ENCODE measurements at places on chromosomes 13 and 19. TPM values are rescaled to one million over a fixed set of nuclear protein-coding genes. Genes with fewer than 3 reads are reported as not detected.

GRCh38 chr19:17512574-17512939, 1.1 kb downstream of the PGLS start:
- peaks cover 32% of the 10 kb centered on the region for H3K4me1 ChIP-seq
- H3K4me3 ChIP-seq = peak overlapping the region; percentile 92
- H3K27me3 ChIP-seq = peaks cover 5% of the 10 kb centered on the region
- peaks cover 19% of the 10 kb centered on the region for H3K36me3 ChIP-seq
- peak overlapping the region; percentile 24 for H3K27ac ChIP-seq
- no peak for DNase-seq

DNA sequence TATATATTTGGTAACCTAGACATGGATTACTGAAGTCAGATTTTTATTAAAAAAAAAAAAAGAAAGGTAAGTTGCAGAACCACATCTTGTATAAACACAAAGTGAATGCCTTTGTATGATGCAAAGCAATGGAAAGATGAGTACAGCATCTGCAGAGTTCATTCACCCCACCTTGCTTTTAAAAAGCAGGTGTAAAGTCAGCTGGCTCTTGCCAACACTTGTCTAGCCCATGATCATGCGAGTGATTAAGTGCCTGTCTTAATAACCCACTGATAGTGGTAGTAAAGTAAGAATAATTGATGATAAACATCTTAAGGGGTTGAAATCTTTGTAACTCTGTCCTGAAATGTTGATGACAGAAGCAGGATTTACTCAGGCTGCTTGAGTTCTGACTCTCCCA, 710.4 kb downstream of the EFNB2 start:
- no peaks in the 10 kb centered on the region for H3K36me3 ChIP-seq
- H3K4me1 ChIP-seq = peaks cover 12% of the 10 kb centered on the region
- H3K27ac ChIP-seq = no peak overlapping the region
- peaks cover 4% of the 10 kb centered on the region for H3K27me3 ChIP-seq

The KCTD4 gene
- total RNA-seq = not detected

GRCh38 chr13:79212064-79212619, 193.9 kb downstream of the RBM26 start:
- peaks cover 16% of the 10 kb centered on the region for H3K4me1 ChIP-seq
- H3K27me3 ChIP-seq = peaks cover 3% of the 10 kb centered on the region
- no peak overlapping the region for H3K27ac ChIP-seq
- H3K36me3 ChIP-seq = no peaks in the 10 kb centered on the region
- no peak for DNase-seq
- H3K4me3 ChIP-seq = no peak overlapping the region

DNA sequence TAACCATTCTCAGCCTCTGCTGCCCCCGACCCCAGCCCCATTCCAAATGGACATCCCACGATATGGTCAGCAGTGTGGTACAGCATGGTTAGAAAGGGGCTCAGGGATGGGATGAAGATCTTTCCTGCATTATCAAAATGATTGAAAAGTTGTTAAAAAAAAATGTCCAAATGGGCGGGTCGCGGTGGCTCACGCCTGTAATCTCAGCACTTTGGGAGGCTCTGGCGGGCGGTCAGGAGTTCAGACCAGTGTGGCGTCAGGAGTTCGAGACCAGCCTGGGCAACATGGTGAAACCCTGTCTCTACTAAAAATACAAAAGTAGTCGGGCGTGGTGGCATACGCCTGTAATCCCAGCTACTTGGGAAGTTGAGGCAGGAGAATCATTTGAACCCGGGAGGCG, 54.3 kb upstream of the ZNF254 start:
- H3K27ac ChIP-seq = peak overlapping the region; percentile 48
- peaks cover 9% of the 10 kb centered on the region for H3K4me1 ChIP-seq
- H3K4me3 ChIP-seq = peak overlapping the region; percentile 85
- DNase-seq = no peak
- H3K36me3 ChIP-seq = peaks cover 4% of the 10 kb centered on the region

The AP2A1 gene
- 191 TPM for total RNA-seq

DNA sequence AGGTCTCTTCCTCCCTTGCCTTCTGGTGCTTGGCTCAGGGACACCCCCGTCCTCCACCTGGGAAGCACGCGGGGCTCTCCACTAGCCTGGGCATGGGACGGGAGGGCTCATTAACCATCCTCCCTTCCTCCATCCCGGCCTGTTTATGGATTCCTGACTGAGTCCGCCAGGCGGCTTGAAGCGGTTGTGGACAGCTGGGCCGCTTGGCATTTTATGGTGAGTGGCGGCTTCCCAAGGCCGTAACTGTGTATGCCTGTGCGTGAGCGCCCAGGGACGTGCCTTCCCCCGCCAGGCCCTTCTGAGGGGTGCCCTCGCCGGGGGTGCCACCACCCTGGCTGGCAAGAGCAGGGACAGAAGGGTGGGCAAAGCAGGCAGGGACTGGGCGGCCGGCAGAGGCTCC, 202.8 kb downstream of the URI1 start:
- no peak overlapping the region for H3K4me3 ChIP-seq
- no peaks in the 10 kb centered on the region for H3K36me3 ChIP-seq
- no peak for DNase-seq
- H3K4me1 ChIP-seq = peaks cover 9% of the 10 kb centered on the region
- no peaks in the 10 kb centered on the region for H3K27me3 ChIP-seq

DNA sequence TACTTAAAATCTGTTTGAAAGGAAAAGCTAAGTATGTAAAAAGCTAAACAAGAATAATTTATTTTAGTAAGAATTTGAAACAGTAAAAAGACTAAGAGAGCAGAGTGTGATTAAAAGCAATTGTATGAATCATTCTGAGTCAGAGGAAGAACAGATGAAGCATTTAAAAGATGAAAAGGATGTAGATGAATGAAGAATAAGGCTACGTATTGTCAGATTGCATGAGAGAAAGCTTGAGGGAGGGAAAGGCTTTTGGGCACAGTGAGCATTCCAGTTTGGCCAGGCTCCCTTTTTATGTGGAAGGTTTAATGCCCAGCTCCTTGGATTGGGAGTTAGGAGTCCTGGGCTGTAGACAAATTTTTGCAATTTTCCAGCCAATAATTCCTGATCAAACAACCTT, 117.7 kb downstream of the FREM2 start:
- no peak overlapping the region for H3K27ac ChIP-seq
- no peaks in the 10 kb centered on the region for H3K4me1 ChIP-seq
- no peak for DNase-seq

DNA sequence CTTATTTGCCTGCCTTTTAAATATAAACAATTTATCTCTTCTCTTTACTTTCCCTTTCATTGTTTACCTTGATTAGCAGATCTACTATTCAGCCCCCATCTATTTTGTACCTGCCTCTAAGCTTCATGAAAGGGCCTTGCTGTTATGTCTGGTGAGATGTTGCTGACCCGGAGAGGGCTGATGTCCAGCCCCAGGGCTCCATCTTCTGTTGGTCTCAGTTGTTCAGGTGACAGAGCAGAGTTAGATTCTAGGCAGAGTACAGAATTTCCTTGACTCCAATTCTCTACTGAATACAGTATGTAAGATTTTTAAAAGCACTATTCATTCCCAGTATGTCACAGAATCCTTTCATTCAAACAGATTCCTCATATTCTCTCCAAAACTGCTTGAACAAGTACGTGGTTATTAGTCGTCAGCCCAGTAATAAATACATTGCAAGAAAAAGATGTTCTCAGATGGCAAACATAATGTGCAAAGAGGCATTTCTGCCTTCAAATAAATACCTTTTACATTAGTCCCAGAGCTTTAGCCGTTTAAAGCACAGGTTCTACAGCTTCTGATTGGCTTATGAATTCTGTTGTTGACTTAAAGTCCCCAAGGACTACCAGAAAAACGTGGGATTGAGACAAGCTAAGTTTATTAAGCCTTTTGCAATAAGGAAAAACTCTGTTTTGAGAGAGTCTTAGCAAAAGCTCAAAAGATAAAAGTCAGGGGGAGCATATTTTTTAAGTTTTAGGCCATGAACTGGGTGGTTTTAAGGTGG, 159.1 kb downstream of the GPC5 start:
- peaks cover 2% of the 10 kb centered on the region for H3K27me3 ChIP-seq
- H3K27ac ChIP-seq = no peak overlapping the region
- H3K4me1 ChIP-seq = no peaks in the 10 kb centered on the region
- no peak overlapping the region for H3K4me3 ChIP-seq
- no peak for DNase-seq

GRCh38 chr13:113663934-113664333, 3.1 kb upstream of the GRK1 start:
- H3K4me1 ChIP-seq = no peaks in the 10 kb centered on the region
- no peak overlapping the region for H3K4me3 ChIP-seq
- peaks cover 2% of the 10 kb centered on the region for H3K36me3 ChIP-seq
- H3K27me3 ChIP-seq = peaks cover 4% of the 10 kb centered on the region
- no peak for DNase-seq

- H3K27ac ChIP-seq = no peak overlapping the region
- peaks cover 13% of the 10 kb centered on the region for H3K4me1 ChIP-seq
- H3K4me3 ChIP-seq = no peak overlapping the region
- H3K27me3 ChIP-seq = peaks cover 8% of the 10 kb centered on the region
- DNase-seq = no peak
Observed at GRCh38 chr19:8575467-8575997, 1.7 kb downstream of the MYO1F start.

DNA sequence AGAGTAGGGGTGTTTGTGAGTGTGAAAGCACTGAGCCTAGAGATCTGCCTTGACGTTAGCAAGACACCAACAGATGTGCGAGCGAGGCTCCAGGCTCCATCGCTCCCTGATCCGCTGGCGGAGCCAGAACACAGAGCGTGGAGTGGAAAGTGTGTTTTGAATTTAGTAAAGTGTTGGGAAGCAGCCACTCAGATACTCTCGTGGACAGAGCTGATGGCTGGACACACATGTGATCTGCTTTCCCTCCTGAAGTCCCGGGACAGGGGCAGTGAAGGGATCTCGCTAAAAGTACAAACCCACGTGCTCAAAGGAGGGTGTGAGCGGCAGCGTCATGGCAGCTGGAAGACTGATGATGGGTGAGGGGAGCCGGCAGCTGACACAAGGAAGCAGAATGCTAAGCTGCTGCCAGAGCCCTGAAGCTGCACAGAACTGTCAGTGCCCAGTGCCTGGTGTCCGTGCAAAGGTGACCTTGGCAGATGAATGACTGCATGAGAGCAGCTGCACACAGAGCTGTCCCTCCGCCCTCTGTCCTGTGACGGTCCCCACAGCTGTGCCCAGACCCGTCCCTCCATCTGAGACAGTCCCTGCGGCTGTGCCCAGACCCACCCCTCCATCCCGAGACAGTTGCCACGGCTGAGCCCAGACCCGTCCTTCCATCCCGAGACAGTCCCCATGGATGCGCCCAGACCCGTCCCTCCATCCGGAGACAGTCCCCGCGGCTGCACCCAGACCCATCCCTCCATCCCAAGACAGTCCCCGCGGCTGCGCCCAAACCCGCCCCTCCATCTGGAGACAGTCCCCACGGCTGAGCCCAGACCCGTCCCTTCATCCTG, 29.6 kb upstream of the TMEM255B start:
- H3K4me1 ChIP-seq = peaks cover 3% of the 10 kb centered on the region
- DNase-seq = no peak
- no peak overlapping the region for H3K4me3 ChIP-seq
- peaks cover 8% of the 10 kb centered on the region for H3K27me3 ChIP-seq
- no peaks in the 10 kb centered on the region for H3K36me3 ChIP-seq

DNA sequence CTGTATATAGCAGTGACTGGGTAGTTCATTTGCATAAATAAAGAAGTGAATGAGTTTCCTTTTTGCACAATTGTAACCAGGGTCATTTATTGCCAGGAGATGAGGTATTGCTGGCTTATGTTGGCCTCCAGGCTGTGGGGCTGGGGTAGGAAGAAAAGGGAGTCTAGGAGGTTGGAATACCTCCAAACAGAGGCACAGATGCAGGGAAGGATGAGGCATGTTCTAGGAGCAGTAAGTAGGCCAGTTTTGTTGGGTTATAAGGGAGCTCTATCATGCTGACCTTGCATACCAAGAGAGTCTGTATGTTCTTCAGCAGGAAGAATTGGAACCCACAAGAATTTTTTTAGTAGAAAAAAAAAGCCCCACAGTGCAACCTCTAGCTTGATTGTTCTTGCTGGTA, 17.2 kb upstream of the CYSLTR2 start:
- no peaks in the 10 kb centered on the region for H3K4me1 ChIP-seq
- peaks cover 5% of the 10 kb centered on the region for H3K36me3 ChIP-seq
- no peak overlapping the region for H3K27ac ChIP-seq
- no peak overlapping the region for H3K4me3 ChIP-seq

DNA sequence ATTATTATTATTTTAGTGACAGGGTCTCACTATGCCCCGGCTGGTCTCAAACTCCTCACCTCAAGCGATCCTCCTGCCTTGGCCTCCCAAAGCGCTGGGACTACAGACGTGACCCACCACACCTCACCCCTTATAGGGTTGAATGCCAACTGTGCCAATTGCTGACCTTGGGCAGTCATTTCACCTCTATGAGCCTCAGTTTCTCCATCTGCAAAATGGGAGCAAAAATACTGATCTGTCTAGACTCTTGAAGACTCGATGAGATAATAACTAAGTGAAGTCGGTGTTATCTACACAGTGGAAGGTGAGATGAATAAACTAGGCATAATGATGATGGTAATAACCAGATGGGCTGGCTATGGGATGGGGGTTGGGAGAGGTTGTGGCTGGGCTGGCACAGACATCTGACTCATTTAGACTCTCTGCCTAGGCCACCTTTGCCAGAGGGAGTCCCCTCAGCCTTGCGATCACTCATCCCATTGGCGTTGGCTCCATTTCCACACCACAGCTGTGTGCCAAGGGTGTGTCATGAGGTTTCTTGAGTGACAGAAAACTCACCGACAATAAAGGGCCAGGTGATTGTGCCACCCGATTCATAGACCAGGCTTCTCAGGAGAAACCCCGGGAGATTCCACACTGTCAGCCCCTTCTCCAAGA, at the start of gene CASP14:
TSS of gene CASP14 (plus strand) at position 596 of the 657 bp plus-strand sequence. CDS start 2,772 bp downstream, outside the sequence.
- H3K4me3 ChIP-seq = no peak within 1 kb of the TSS
- H3K4me1 ChIP-seq = no peaks in the 10 kb centered on the region
- peaks cover 5% of the 10 kb centered on the region for H3K36me3 ChIP-seq
- no peak for DNase-seq
- no peak within 1 kb of the TSS for H3K27ac ChIP-seq

DNA sequence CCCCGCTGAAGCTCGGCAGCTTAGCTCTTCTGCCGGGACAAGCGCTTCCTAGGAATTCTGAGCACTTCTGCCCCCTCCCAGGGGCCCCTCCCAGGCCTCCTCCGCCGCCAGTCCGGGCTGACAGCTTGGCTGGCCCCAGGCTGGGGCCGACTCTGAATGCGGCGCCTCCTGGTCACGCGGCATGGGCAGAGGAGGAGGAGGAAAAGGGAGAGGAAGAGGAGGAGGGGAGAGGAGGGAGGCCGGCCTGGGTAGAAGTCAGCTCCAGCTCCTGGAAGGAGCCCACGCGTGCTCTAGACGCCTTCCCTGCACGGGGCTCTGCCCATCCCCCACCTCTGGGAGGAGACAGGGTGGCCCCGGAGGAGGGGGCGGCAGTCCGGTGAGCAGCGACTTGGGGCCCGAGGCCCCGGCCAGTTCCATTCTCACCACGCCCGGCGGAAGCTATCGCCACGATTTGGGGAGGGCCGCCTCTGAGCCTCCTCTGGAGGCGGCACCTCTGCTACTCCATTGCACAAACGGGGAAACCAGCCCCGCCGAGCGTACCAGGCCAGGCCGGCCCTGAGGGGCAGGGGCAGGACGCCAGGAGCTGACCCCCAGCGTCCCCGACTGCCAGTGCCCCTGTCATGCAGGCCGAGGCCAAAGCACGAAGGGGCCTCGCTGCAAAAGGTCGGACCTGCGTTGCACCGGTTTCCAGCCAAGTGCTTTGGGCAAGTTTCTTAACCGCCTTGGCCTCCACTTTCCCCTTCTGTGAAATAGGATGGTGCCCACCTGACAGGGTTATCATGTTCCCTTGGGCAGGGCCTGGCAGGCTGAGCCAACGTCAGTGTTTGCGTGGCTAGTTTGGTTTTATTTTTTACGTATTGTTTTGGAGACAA, 31.6 kb downstream of the CCNE1 start:
- H3K4me1 ChIP-seq = peaks cover 6% of the 10 kb centered on the region
- peak overlapping the region; percentile 88 for H3K4me3 ChIP-seq
- H3K27me3 ChIP-seq = peaks cover 16% of the 10 kb centered on the region
- no peaks in the 10 kb centered on the region for H3K36me3 ChIP-seq
- no peak overlapping the region for H3K27ac ChIP-seq
